ENCODE measurements at places on chromosomes 2 and 18.

DNA sequence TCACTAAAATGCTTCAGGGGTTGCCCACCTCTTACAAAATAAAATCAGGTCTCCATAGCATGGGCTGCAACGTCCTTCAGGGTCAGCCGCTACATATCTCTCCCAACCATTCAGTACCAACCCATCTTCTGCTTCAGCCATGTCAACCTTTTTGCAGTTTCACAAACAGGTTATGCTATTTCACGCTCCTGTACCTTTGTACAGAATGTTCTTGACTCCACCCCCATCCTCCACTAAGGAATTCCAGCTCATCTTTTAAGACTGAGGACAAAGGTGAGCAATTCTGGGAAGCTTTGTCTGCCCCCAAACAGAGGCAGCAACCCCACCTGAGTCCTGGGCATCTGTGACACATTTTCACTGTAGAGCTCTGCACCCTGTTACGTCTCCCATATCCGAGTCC lies 8.8 kb upstream of the EVA1A start:
- no peak for DNase-seq

DNA sequence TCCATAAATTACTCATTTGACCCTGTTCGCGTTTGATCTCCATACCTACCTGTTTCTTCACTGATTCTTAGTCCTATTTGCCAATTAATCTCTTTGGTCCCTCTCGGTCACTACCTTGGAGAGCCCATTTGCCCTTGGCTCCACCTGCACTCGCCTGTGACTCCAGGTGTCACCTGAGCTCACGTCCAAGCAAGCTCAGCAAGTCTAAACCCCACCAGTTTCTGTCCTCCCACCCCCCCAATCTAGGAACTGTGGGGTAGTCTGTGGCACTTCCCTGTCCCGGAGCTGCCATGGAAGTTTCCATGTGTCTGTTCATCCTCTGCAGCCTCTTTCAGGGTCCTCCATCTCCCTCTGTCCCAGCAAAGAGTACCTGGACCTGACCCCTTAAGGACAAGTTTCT lies 68.1 kb upstream of the BCL2L11 start:
- DNase-seq: no peak

DNA sequence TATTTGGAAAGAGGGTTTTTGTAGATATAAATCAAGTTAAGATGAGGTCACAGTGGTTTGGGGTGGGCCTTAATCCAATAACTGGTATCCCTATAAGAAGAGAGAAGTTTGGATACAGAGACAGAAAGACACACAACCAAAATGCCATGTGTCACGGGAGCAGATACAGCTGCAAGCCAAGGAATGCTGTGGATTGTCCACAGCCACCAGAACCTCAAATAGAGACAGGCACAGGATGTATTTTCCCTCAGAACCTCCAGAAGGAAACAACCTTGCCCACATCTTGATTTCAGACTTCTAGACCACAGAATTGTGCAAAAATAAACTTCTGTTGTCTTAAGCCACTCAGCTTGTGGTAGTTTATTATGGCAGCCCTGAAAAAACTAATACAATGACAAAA lies 105.5 kb downstream of the GCA start:
- DNase-seq: no peak

GRCh38 chr2:23480957-23481797 lies 96.2 kb downstream of the KLHL29 start:
- DNase-seq: no peak

GRCh38 chr18:51278045-51278649 lies 80.7 kb upstream of the MEX3C start:
- DNase-seq: no peak

DNA sequence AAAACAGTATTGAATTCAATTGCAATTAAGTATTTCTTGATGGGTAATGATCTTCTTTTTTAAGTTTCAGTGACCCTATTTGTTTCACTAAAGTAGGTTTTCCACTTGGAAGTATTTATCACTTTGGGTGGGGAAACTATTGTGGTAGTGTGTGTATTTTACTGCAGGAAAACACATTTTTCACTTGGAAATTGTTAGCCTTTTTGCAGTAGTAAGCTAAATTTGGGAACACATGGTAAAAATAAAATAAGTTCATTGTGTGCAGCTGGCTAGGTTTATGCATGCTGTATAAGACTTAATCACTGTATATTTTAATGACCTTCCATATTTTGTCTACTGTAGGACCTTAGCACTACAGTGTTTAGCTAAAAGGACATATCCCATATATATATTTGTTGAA lies 28.5 kb upstream of the RTTN start:
- DNase-seq: no peak

DNA sequence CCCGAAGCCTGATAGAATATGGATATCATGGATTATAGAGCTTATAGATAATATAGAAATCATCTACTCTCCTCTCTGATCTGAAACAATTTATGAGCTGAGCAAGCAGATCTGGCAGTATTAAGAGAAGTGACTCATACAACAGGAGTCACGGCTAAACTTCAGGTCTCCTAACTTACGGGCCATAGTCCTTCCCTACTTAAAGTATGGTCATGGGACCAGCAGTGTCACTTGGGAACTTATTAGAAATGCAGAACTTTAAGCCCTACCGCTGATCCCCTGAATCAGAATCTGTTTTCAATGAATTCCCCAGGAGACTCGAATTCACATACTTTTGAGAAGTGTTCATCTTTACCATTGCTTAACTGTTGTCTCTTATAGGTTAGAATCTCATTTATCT lies 195.7 kb upstream of the FANCL start:
- no peak for DNase-seq

- no peak for DNase-seq
Measured at GRCh38 chr2:211434773-211435172, 878.4 kb downstream of the CPS1 start.

- DNase-seq: no peak
Measured at GRCh38 chr2:221655300-221655699, 83.2 kb upstream of the EPHA4 start.

GRCh38 chr2:143933946-143934569 lies 585.9 kb downstream of the ZEB2 start:
- no peak for DNase-seq

DNA sequence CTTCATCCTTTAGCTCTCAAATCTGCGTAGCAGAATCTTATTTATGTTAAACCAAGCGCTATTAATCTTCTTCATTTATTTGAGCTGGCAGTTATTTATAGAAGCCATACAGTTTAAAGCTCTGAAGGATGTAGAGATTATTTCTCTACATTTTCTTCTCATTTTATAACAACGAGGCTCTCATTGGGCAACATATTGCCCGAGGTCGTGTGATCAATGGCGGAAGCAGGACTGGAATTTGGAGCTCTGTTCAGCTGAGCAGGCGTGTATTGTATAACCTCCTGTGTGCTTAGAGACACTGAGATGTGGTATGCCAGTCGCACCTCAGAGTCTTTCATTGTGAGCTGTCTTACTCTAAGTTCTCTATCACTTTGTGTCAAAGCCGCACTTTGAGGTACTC lies 17.5 kb upstream of the DRC1 start:
- DNase-seq: no peak

- DNase-seq: no peak
Measured at GRCh38 chr2:174788291-174788929, 24.1 kb upstream of the CHRNA1 start.
